ENCODE measurements at places on chromosomes 5 and 9.

- no peak for DNase-seq
Observed at GRCh38 chr5:174176511-174176910, 131.0 kb downstream of the NSG2 start.

GRCh38 chr5:170522211-170523141 lies 18.7 kb downstream of the KCNIP1 start:
- no peak for DNase-seq

DNA sequence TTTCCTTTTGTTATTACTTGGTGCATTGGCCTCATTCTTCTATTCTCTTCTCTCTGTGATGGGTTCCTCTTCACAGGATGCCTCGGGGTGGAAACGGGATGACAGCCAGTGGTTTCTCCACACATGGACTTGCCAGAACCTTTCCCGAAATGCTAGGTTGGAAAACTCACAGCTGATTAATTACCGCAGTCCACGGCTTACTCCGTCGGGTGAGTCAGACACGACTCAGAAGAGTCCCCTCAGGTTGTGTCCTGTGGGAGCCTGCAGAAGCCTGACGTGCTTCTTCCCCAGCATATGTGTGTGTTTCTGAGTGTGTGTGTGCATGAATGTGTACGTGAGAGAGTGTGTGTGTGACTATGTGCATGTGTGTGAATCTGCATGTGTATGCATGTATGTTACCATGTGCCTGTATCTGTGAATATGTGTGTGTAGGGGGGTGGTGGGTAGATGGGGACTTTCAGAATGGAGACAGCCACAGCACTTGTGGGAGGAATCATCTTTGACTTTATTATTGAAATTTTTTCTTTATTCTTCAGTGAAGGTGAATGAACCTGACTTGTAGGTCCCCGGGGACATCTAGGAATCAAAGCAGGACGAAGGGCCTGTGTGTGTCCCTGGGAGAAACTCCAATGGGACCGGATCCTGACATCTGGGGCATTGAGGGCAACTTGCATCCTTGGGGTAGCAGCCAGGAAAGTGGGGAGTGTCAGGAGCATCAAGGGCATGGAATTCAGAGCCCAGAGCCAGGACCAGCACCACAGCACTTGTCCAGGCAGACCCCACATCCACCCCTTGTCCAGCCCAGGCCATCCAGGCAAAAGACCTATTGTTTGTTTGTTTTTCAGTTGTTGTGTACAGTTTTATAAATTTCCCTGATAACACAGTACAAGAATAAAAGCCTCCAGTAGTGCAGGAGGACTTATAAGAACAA lies 21.9 kb upstream of the MED10 start:
- no peak for DNase-seq

GRCh38 chr9:37377688-37378612 lies 44.5 kb upstream of the GRHPR start:
- DNase-seq, result no peak

GRCh38 chr5:78809444-78809843 lies 160.9 kb upstream of the LHFPL2 start:
- no peak for DNase-seq

DNA sequence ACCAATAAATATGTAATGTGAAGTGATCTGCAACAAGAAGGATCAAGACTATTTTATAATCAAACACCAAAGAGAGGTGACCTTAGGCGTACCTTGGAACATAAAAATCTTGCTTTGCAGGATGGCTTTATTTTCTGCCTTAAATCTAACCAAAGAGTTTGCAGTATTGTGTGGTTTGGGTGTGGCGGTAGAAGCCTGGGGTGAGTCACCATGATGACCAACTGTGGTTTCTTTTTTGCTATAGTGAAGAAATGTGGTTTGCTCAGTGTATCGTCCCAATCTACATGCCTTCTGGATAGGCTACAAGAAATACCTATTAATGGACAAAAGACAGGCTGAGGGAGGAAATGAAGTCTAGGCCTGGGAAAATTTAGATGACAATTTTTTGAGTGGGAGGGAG lies 5.1 kb upstream of the CAST start:
- DNase-seq, result peak; percentile 14

DNA sequence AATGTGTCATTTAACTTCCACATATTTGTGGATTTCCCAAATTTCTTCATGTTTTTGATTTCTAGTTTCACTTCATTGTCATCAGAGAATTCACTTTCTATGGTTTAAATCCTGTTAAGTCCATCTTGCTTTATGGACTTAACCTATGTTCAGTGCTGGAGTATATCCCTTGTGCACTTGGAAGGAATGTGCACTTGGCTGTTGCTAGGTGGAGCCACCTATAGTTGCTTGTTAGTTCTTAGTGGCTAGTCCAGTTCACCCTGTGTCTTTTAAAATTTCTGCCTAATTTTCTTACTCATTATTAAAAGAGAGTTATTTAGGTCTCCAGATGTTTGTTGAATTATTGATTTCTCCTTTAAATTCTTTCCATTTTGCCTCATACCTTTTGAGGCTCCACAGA lies 1472.5 kb upstream of the CDH6 start:
- DNase-seq, result no peak

DNA sequence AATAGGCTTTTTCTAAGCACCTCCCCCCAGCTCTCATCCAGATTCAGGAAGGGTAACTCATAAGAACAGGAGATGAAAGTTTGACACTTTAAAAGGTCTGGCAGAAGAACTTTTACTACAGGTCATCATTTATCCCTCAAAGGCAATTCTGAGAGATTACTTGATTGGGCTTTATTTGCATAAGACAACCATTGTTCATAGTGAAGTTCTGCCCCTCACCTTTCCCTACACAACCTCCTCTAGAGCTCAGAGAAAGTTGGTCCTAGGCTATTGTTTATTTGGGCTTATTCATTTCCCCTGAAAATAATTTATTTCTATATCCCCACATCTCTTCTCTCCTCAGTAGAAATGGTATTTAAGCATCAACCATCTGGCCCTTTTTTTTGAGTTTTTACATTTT lies 568.4 kb downstream of the ZNF608 start:
- no peak for DNase-seq

GRCh38 chr9:37209431-37210386 lies 89.3 kb downstream of the ZCCHC7 start:
- DNase-seq, result no peak

DNA sequence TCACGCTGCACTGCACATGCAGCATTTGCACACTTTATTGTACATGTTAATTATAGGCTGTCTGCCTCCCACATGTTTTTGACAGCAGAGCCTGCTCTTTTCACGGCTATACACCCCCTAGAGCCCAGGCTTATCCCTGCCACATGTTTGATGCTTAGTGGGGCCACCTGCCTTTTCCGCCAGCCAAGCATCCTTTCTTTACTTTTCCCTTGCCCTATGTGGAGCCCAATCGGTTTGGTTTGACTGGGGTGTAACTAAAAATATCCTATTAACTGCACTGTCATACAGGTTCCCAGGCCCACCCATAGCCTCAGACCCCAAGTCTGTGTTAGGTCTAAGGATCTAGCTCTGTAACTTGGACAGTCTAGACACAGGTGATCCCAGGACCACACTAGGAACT lies 18.9 kb upstream of the S1PR3 start:
- DNase-seq, result no peak

DNA sequence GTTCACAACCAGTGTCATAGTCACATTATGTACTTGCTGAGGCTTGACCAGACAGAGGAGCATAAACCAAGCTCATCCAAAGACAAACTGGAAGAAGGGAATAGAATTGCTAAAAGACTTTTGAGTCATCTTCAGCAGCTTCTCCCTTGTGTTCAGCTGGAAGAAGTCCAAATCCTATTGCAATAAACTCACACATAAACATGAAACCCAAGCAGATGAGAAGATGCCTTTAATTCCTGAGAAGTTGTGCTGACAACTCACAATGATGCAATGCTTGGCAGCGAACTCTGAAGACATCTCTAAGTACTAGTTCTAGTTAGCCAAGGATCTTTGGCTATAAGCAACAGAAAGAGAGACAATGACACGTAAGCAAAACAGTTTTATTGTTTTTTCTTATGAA lies 642.1 kb downstream of the KCTD16 start:
- DNase-seq, result no peak

GRCh38 chr5:169742771-169743296 lies 105.8 kb downstream of the DOCK2 start:
- no peak for DNase-seq

DNA sequence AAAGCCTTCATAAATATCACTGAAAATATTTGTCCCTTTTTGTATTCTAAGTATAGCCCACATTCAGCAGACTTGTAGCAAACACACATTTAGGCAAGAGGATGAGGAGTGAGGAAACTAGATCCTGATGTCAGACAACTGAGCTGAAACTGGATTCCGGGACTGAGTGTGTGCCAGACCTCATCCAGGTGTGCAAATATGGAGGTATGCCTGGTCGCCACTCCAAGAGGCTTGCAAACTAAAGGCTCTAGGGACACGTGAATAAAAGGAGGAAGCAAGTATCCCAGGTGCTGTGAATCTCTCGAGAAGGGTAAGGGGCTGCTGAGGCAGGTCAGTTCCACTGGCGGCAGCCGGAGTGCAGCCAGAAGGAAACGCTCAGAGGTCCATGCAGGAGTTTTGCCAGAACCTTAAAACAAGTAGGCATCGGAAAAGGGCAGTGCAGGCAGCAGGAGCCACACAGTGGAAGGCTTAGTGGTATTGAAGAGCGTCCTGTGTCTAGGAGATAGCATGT lies 77.4 kb upstream of the ALDH1B1 start:
- DNase-seq, result no peak

DNA sequence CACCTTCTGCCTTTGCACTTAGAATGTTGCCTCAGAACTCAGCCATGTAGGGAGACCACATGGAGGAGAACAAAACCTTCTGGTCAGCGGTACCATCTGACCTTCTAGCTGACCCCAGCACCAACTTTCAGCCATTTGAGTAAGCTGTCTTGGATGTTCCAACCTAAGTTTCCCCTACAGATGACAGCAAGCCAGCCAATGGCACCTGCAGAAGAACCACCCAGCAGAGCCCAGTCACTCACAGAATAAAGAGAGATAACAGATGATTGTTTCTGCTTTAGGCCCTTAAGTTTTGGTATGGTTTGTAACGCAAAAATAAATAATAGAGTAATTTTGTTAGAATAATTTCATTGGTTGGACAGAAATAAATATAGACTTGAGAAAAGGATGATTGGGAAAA lies 10.4 kb downstream of the DNAH5 start:
- DNase-seq, result no peak

GRCh38 chr9:21970800-21971640 lies 23.2 kb downstream of the CDKN2A start:
- DNase-seq, result no peak

DNA sequence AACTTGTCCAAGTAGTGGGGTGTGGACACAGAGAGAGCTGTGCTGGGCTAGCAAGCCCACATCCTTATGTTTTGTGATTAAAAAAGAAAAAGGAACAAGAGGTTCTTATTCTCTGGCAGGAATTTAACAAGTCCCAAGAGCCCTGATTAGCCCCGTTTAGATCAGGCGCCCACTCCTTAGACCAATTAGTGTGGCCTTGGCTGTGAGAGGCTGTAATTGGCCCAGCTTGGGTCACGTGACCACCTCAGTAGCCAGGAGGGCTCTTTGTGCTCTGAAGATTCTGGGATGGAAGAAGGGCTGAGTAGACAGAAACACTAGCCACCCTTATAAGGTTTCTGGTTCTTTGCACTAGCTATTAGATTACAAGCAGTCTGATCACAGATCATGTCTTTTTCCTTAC lies 31.1 kb downstream of the GCNT4 start:
- DNase-seq, result no peak

GRCh38 chr5:104452550-104452949 lies 890.0 kb upstream of the NUDT12 start:
- no peak for DNase-seq

DNA sequence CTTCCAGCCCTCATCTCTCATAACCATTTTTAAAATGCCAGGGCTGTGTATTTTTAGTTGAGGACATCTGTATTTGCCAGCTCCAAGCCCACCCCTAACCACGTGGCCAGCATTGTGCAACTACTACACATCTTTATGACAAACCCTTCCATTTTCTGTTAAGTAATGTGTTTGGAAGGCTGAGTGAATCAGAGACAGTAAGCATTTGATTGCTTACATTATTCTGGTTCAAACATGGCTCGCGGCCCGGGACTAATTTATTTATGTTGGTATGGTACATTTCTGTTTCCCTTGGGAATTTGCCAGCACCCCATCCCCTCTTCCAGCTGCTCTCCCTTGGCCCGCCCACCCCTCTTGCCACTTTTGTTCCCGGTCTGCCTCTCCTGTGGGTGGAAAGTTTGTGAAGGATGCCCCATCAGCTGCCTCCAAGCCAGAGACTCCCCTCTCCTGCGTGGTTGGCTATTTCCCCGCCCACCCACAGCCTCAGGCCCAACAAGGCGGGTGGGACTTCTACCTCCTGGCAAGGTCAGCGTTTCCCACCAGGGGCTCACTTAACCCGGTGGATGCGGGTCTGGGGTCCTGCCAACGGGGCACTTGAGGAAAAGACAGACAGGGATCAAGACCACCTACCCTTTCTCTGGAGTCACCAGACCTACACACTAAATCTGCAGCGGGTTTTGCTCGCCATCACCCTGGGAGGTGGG lies 162.2 kb downstream of the HSD17B3 start:
- DNase-seq, result no peak

DNA sequence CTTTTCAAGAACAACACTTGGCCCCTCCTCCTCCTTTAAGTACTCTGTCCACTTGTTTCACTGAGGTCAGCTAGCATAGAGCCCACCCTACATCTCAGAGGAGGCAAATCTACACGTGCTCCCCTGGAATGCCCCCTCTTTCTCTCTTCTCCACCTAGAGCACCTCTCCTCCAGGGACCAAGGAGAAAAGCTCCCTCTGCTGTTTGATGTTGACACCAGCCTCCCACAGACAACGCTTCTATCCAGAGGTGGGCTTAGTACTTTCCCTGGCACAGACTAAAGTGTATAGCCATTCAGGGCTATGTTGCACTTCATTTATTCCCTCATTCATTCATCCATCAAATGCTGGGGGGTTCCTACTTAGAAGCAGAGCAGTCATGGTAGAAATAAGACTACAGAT lies 68.2 kb upstream of the TAF1L start:
- DNase-seq, result no peak

DNA sequence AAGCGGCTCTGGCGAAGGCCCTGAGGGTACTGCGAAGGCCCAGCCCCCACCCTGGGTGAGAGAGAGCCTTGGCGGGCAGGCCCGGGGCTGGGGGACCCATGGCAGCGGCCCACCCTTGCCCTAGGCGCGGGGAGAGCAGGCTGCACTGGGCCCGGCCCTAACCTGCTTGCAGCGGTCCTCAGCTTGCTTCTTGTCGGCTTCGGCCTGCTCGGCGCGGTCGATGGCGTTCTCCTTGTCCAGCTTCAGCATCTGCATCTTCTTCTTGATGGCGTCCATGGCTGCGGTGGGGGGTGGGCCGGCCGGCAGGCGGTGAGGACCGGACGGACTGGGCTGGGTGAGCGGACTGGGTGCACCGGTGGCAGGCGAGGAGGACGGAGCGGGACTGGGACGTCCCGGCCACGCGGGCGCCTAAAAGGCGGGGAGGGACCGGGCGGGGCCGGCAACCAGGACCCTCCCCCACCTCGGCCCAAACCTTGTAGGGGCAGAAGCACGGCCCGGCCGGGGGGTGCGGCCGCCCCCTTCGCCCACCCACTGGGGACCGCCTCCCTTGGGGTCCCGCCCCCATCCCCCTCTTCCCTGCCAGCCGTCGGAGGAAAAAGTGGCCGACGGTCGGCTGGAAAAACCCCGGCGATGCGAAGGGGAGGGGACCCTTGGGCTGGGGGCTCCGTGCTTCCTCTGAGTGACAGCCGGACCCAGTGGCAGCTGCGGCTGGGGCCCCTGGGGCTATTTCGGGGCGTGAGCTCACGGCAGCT lies at the start of gene TPM2:
TPM2 (minus strand) TSS at position 384 of the 752 bp plus-strand sequence; CDS start at position 276, 108 bp downstream.
- DNase-seq, result no peak
